Type B pancreatic cell (in vitro differentiated cells): ENCODE measurements at places on chromosomes 11 and 22.

GRCh38 chr22:27144321-27144720 is 486.9 kb downstream of the MIAT start:
- DNase-seq, result no peak

DNA sequence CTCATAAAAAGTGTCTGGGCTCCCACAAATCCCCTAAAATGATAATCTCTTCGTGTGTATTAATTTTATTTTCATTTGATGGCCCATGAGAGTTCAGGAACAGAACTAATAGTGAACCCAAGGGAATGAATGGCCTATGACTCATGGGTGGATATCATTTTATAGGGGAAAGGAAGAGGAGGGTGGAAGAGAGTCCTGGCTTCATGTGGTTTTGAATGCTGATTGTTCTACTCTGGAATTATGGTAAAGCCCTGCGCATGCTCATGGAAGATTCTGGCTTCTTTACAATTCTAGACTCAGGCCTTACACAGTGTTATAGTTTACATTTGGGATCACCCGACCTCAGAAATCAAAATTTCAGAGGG is 35.2 kb downstream of the MAML2 start:
- no peak for DNase-seq

DNA sequence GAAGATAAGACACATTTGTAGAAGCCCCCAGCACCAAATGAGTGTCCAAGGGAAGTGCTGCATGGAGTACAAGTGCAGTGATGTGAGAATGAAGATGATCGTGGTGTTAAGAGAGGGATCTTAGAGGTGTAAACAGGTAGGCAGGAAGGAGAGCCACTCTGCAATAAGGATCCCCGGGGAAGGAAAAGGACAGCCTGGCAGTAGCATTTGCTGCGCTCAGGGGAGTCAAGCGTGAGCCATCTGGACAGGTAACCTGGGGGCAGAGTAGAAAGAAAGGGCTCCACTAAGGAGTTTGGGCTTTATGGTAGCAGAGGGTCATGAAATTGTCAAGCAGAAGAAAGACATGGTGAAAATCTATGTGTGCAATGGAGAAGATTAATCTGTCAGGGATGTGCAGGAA is 587.2 kb downstream of the BUD13 start:
- no peak for DNase-seq

GRCh38 chr11:38182126-38182866 is 1584.3 kb upstream of the RAG2 start:
- DNase-seq, result no peak
